Stomach (tissue), 19 donors: ENCODE measurements at places on chromosomes 16 and 17. TPM values are rescaled to one million over a fixed set of nuclear protein-coding genes. Genes with fewer than 3 reads are reported as not detected.
A peak's percentile ranks its signal among the peaks of the same experiment; 100 is the strongest.

GRCh38 chr16:19166500-19166899, 1.5 kb upstream of the SYT17 start:
- DNase-seq, result no peak

DNA sequence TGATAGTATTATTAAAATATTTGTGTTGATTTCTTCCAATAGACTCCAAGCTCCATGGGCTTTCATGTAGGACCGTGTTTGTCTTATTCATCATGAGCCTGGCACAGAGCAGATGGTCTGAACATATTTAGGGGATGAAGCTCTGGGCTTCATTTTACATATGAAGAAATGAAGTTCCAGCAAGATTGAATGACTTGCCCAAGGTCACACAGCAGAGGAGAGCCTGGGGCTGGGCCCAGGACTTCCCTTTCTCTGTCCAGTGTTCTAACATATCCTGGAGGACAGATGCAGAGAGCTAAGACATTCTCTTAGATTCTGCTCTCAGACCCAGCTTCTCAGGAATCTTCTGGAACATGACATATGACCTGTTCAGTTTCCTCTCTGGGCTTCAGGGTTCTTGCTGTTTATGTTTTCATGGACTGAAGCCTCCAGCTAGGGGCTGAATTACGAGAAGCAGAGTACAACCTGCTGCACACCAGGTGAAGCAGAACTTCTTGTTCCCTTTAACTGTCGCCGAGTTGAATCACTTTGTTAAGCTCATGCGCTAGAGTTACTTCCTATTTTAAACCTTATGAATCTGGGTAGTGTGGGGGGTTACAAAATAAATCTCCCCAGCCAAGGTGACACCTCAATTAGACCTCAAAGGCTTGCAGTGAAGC, 53.6 kb downstream of the GPRC5B start:
- DNase-seq, result no peak

DNA sequence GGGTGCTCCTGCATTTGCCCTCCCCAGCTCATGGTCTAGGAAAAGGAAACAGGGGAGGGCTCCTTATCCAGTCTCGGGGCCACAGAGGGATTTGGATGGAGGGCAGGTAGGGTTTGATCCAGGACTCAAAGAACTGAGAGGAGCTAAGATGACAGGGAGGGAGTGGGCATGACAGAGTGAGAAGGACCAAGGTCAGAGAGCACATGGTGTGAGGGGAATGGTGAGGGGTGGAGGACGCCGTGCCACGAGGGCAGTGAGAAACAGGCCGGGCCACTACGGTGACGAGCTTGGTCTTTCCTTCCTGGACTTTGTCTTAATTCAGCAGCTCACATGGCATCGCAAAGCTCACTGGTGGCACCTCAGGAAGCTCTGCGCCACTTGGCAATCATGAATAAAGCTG, 35.2 kb downstream of the IRF8 start:
- no peak for DNase-seq

- DNase-seq, result no peak
Measured at GRCh38 chr16:57607676-57608461, 20.6 kb upstream of the ADGRG1 start.

DNA sequence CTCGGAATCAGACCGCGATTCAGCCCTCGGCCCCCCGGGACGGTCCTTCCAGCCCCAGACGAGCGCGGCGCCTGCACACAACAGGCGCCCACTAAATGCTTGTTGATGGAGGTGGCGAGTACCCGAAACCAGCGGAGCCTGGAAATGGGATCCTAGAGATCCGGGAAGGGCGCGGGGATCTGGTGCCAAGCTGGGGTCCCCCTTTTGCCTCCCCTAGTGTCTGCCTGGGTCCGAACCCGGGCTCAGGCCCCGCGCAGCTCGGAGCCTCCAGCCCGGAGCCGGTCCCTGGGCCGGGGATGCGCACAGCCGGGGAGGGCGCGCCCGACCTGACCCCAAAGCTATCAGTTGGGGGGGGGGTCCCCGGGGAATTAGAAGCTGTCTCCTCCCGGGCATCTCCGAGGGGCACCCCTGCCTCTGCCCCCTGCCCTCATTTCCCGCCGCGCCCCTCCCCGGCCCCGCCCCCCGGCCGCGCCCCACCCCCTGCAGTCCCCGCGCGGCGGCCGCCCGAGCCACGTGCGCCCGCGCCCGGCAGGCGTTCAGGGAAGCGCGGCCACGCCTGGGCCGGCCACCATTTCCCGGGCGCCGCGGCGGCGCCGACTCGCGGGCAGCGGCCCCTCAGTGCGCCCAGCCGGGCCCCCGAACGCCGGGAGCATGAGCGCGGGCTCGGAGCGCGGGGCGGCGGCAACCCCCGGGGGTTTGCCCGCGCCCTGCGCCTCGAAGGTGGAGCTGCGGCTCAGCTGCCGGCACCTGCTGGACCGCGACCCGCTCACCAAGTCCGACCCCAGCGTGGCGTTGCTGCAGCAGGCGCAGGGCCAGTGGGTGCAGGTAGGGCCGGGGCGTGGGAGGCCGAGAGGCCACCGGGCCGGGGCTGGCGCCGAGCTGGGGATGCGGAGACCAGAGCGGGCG, at the start of gene CPNE7:
TSS of gene CPNE7 (plus strand) at position 512 of the 906 bp plus-strand sequence. CDS start at position 652, 140 bp downstream.
- peak; percentile 45 for DNase-seq

- no peak for DNase-seq
Measured at GRCh38 chr16:9392956-9393355, 301.5 kb downstream of the HAPSTR1 start.

DNA sequence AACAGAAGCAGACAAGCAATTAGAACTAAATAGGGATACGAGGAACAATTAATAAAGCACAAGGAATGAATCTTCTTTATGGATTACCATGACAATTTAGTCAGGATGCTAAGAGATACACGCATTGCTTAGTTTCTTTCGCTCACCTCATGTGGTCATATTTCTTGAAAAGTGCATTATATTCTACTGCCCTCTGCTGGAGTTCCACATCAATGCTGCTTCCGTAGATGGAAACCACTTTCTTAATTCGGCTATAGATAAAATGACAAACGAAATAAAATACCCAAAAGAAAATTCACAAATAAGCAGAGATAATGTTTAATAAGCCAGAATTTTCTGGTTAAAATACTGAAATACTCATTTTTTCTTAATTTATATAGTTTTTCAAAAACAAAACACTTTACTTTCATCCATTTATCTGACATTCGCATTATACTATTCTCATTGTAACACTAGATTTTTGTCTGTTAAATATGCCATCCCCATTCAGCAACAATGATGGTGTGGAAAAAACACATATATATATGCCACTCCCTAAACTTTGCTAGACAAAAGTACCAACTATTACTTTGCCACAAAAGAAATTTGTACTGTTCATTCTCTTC, 22.0 kb upstream of the PHLPP2 start:
- peak; percentile 72 for DNase-seq

- peak; percentile 76 for DNase-seq
Measured at GRCh38 chr16:1378804-1379303, 27.1 kb downstream of the GNPTG start.

- peak; percentile 62 for DNase-seq
Measured at GRCh38 chr17:13931111-13931526, 138.2 kb upstream of the COX10 start.

DNA sequence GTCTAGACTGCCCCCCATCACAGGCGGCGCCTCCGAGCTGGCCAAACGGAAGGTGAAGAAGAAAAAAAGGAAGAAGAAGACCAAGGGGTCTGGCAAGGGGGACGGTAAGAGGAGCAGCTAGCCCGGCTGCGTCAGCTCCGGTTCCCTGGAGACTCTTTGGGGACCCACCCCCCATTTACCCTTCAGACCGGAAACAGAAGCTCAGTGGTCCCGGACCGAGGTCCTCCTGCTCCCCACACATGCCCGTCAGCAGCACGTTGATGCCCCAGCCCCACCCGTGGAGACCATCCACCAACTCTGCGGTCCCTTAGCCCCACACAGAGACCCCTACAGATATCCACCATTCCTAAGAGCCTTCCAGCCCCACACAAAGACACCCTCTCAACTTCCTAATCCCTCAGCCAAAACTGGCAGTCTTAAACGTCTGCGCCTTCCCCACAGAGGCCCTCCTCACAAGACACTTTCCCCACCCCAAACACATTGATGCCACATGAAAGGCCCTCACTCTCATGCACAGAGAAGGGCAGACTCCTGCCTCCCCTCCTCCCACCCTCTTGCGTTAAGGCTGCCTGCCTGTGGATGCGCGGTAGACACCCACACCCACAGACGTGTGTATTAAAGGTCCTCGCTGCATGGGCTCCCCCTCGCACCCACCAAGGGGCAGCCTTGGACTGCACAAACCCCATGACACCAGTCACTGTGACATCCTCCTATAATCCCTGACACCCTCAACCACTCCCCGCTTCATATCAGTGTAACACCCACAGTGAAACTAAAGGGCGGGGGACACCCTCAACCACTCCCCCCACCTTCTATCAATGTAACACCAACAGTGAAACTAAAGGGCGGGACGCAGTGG, 58.2 kb upstream of the RPH3AL start:
- peak; percentile 72 for DNase-seq

DNA sequence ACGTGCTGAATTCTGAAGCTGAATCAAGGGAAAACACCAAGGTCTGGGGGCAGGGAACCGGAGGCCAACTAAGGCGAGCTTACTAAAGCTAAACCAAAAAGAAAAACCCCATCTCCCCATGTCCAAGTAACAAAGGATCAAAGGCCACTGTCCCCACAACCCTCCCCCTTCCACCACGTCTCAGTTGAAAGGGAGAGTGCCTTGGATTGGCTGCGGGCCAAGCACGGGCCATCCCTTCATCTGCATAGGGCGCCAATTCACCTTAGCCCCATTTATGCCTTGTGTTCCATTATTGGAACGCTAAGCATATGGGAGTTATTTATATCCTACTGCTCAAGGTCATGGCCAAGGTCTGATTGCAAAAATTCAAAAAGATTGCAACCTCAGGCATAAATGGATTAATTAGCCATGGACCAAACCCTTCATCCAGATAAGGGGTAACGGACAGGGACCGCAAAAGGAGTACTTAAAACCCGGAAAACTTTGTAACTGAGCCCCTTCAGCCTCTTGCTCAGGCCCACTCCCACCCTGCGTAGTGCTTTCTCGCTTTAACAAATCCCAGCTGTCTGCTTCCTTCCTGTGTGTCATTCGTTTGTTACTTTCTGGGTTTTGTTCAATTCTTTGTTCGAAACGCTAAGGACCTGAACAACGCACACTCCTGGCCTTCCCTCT, 740 bp upstream of the ATP6V0D1 start:
- peak; percentile 77 for DNase-seq

GRCh38 chr16:66212428-66212827, 154.1 kb upstream of the CDH5 start:
- DNase-seq, result no peak

DNA sequence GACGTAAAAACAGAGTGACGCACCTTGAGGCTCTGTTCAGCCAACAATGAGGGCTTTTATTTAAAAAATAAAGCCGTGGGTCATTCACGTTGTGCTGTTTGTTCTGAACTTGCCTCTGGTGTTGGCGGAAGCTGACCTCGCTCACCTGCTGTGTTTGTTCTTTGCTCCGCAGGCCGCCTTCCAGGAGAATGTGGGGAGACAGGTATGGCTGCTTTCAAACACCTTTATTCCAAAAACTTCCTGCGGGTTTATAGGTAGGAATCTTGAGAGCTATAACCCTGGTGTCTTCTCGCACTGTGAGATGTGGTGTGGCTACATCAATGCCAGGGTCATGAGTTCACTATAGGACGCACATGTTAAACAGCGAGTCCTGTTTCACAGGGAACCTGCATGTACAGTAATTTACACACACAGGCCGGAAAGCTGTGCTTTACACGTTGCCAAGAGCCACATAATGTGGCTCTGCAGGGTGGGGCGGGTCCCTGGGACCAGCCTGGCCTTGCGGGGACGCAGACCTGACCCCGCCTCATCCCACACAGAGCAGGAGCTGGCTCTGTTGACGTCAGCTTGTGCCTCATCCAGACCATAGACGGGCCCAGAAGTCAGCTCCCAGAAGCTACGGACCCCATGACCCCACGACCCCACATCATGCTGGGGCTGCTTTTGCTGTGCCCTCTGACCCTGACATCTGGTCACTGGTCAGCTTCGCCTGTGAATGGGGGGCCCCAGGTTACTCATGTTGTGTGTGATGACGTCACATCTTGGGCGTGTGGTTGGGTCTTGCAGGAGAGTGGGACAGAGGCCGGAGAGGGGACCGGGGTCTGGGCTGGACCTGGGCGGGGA, 49.9 kb upstream of the ZNF750 start:
- DNase-seq, result peak; percentile 96

DNA sequence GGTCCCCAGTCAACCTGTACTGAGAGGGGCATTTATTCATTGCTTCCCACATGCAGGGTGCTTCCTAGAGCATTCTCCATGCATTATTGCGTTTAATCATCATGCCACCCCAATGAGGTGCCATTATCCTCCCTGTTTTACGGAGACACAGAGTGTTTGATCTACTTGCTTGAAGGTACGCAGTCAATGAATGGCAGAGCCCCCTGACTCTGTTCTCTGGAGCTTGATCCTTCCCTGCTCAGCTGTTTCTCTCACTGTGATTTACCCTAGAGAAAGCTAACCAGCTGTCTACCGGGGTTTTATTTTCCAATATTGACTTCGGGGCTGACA, 117.2 kb downstream of the PRKCB start:
- DNase-seq, result no peak

The FBXW10 gene
- not detected for total RNA-seq

The ODAD4 gene
- total RNA-seq, result not detected
